Brain (organoid and tissue), 16 donors: ENCODE measurements at places on chromosomes 4 and X.
A peak's percentile ranks its signal among the peaks of the same experiment; 100 is the strongest.

DNA sequence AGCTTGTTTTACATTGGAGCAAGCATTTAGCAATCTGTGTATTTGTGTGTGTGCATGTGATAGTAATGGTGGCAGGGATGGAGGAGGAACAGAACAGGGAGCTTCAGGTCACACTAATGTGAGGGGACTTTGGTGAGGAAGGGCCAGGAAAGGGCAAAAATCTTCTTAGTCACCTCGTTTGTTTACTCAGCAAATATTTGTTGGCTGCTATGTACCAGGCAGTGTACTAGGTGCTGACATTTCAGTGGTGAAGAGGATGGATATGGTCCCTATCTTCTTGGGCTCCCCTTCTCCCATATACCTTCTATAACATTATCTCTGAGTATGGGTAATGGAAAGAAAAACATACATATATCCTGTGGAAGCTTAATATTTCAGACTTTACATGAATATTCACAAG lies 48.5 kb upstream of the HDAC8 start:
- no peak for DNase-seq

DNA sequence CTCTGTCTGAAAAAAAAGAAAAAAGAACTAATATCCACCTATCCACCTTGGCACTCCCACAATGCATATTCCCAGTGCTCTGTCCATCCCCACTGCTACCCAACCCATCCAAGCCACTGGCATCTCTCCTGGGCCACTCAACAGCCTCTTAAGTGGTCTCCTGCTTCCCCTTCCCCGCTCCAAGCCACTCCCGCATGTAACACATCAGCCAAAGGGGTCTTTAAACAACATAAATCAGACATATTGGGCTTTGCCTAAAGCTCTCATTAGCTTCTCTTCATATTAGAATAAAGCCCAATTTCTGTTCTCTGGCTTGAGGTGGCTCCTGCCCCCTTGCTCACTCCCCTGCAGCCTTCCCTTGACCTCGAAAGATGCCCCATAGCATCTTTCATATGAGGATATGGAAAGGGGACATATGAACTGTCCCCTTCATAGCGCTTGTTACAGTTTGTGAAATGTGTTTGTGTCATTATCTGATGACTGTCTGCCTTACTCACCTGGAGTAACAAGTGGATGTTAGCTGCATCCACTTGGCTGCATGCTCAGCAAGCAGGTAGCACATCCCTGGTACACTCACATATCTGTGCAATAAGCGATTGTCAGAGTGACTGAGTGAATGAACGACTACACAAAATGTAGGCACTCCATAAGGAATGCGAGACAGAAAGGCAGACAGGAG lies 3.1 kb downstream of the BLOC1S4 start:
- DNase-seq: no peak

- no peak for DNase-seq
Observed at GRCh38 chr4:138716559-138717335, 298.8 kb upstream of the NOCT start.

DNA sequence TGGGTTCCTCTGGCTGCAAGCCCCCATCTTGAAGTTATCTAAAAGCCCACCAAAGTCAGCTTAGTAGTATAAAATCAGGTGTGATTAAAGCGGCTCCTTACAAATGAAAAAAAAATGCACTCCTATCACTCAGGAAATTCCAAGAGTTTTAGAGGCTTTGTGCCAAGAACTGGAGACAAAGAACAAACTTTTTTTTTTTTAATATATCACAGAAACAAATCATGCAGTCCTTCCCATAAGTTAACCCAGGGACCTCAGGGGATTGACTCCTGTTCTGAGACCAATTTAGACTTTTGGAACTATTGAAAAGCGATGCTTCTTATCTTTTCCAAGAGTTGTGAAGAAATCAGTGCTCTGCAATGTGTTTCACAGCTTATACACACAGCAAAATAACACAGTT lies 53.6 kb downstream of the HHIP start:
- DNase-seq: no peak

- DNase-seq: no peak
Observed at GRCh38 chr4:30801876-30802275, 81.7 kb downstream of the PCDH7 start.

DNA sequence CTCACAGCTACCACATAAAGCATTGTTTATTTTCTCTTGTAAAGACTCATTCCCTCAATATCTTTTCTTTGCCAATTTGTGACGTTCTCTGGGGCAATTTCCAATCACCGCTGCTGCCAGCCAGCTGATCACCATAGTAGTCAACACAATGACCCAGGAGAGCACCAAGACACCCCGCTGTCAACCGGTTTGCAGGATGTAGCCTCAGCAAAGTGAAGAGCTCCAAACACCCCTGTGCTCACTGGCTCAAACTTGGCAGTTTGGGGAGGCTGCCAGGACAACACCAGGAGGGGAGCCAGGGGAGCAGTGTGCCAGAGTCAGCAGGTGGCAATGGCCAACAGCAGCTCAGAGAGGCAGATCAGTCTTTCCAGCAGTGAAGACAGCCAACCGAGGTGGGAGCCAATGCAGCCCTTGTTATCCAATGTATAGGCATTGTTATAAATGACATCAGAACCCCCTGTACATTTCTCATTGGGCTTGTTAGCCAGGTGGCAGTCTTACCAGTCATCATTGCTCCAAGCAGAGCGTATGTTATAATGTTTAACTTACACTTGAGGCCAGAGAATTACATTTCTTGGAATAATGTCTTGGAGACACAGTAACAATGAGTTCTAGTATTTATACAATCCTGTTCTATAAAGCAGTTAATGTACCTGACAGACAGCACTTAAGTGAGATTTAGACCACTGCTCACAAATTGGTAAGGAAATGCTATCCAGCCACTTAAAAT lies 274.9 kb upstream of the GK2 start:
- peak; percentile 72 for DNase-seq

DNA sequence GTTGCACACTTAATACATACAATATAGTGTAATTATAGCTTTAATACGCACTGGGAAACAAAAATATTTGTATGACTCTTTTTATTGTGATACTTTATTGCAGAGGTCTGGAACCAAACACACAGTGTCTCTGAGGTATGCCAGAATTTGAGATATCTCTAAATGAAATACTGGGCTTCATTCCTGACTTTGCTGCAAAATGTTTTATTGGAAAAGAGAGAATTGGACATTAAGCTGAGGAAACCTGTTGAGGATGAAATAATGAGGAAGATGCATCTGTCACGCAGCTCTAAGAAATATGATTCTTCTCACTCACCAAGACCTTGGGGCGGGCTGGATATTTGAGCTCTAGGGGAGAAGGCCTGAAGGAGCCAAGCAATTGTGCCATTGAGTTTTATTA lies 242.1 kb downstream of the CPE start:
- no peak for DNase-seq

DNA sequence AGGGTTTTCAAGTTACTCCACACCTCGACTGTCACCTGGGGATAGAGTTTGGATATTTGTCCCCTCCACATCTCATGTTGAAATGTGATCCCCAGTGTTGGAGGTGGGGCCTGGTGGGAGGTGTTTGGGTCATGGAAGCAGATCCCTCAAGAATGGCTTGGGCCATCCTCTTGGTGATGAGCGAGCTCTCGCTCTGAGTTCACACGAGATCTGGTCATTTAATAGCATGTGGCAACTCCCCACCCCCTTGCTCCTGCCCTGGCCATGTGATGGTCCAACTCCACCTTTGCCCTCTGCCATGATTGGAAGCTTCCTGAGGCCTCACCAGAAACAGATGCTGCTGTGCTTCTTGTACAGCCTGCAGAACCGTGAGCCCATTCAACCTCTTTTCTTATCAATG lies 8.3 kb downstream of the CTAG1A start:
- DNase-seq: no peak

DNA sequence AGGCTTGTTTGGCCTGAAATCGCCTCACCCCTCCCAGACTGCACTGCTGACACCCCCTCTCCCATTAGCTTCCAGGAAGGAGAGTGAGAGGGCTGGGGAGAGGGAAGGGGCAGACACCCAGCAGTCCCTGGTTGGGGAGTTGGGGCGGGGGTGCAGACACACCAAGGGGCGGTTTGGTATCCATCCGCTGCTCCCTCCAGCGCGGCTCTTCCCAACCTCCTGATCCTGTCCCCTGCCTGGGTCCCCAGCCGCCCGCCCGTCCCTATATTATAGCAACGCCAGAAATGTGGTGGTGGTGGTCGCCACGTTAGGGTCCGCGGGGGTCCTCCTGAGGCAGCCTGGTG lies 24.9 kb downstream of the GPRASP3 start:
- DNase-seq: no peak

- DNase-seq: no peak
Observed at GRCh38 chrX:41472231-41472815, 25.2 kb downstream of the NYX start.

DNA sequence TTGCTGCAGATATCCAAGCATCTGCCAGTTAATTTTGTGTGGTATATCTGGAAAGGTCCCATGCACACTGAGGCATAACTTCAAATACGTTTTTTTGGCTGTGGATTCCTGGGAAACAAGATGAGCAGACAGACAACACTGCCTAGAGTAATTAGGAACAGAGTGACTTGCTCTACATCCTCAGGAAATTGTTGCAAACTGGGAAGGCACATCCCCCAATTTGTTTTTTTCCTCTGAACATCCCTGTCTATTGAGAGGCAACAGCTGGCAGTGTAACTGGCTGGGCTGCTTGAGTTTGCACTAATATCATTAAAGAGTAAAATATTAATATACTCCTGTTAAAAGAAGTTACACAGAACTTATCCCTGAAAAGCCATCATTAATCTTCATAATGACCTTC lies 207.7 kb upstream of the SLIT2 start:
- DNase-seq: no peak

DNA sequence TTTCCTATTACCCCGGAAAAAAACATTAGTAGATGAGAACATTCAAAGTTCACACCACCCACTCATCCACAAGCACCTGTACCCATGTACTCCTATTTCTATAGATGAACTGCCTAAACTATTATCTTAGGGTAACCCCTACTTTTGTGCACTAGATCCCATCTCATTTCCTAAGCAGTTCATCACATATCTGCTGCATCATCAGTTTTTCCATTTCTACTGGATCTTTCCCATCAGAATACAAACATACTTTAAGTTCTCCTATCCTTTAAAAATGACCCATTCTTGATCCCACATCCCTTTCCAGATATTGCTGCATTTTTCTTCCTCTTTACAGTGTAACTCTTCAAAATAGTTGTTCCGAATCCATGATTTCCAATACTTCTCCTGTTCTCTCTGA lies 81.0 kb downstream of the PRSS12 start:
- DNase-seq: no peak

DNA sequence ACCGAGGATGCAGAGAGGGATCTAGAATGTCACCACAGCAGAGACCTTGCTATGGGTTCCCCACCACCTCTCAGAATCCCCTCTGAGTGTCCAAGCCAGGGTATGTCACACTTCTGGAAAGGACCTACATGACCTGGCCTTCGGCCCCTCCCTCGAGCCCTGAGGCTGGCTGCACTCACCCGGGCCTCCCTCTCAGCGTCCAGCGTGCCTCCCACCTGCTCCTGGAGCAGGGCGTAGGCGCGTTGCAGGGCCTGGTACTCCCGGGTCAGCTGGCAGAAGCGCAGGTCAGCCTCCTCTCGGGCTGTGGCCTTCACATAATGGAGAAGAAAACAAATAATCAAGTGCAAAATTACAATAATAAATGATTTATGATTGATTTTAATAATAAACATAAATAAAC lies 43.9 kb upstream of the C4orf50 start:
- no peak for DNase-seq

DNA sequence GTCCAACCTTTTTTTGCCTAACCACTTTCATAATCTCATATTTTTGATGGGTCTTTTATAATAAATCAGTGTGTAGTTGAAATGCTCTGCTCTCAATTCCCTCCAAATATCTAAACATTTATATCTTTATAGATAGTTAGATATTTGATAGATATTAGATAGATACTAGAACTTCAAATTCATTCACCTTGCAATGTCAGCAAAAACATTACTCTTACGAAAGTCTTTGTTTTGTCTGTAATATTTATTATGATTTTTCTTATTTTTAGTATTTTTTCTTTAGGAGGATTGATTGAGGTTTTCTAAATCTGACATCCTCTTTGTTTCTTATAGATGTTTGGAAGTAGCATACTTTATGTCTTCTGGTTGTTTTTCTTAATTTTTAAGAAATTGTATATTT lies 2563.6 kb downstream of the PCDH7 start:
- DNase-seq: no peak

DNA sequence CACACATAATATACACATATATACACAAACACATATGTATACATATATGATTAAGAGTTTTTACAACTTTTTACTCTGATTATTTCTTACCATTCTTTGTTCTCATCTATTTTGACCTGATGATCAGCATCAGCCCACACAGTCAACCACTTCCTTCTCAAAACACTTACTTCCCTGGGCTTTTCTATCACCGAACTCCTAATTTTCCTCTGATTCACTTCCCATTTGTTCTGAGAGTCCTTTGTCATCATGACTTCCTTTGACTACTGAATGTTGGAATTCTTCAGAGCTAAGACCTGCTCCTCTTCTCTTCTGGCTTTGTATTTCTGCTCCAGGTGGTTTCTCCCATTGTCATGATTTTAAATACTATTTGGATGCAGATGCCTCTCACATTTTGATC lies 209.5 kb upstream of the AFF2 start:
- no peak for DNase-seq

- DNase-seq: no peak
Observed at GRCh38 chr4:148366251-148366650, 76.0 kb downstream of the NR3C2 start.

DNA sequence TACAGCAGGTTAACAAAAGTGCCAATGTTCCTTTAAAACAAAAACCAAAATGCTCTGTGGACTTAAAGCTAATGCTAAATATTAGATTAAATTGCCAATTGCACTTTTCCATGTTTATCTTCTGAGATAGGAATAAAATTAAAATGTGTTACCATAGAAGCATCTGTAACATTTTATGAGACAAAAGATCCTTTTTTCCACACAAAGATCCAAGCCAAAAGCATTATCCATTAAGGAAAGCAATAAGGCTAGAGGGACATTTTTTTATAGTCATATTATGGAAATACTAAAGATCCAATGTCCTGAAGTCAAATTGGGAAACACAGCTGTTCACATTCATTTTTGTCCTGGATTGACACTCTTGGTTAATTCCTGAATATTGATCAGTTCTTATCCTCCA lies 73.6 kb downstream of the PALLD start:
- no peak for DNase-seq

- no peak for DNase-seq
Observed at GRCh38 chr4:29559286-29559685, 1160.9 kb upstream of the PCDH7 start.

DNA sequence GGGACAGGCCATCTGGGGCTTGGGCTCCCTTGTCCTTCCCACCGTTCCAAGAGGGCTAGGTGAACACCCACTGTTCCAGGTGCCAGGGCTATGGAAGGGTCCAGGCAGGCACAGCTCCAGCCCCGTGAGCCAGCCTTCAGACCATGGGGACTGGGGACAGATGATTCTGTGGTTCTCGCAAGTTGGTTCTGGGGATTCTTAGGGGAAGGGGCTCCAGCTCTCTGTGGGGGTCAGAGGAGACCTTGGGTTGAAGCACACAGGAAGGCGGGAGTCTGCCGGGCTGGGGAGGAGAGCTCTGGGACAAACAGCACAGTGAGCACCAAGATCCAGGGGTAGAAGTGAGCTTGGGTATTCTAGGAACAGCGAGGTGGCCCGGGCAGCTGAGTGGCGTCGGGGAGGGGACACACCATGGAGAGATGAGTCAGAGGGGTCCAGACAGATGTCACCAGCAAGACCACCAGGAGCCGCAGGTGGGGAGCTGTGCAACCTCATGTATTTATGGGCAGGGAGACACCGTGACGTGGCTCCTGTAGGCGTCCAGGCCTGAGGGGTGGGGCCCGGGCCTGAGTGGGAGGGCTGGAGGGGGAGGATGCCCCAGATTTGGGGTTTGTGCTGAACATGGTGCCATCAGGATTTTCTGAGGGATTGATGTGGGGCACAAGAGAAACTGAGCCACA lies 48.8 kb upstream of the HMX1 start:
- no peak for DNase-seq

GRCh38 chr4:81814987-81815541 lies 343.4 kb upstream of the RASGEF1B start:
- DNase-seq: peak; percentile 88
